A549 treated with RU486 at 1 μM for 4 hours (cell line): ENCODE measurements at places on chromosomes 5 and 9. TPM values are rescaled to one million over a fixed set of nuclear protein-coding genes. Genes with fewer than 3 reads are reported as not detected.

Gene NME5
- total RNA-seq = not detected in 5 replicates

Gene MRNIP
- 13.5 to 20.0 TPM (median 14.6 TPM) in 5 replicates for total RNA-seq

Gene AGXT2
- total RNA-seq = not detected in 5 replicates

Gene THBS4
- total RNA-seq = 0.08 to 0.12 TPM in 2 of 5 replicates, not detected in the others

Gene PCDHGB2
- total RNA-seq = 0.08 TPM in 2 of 5 replicates, not detected in the others

Gene RMRP
- 8.3 to 13.4 TPM (median 12.5 TPM) in 3 of 5 replicates, not detected in the others for total RNA-seq
